Activated T-helper 1 cell treated with anti-CD3 and anti-CD28 coated beads, Interleukin-2, amount 50 U/mL, for 16 hours (primary cell): ENCODE measurements at places on chromosomes 1 and 21.
A peak's percentile ranks its signal among the peaks of the same experiment; 100 is the strongest.

GRCh38 chr1:41072051-41072450 is 50.5 kb upstream of the SLFNL1 start:
- no peak for DNase-seq

GRCh38 chr1:226063224-226063976 is 884 bp downstream of the H3-3A start:
- peak; percentile 20 for DNase-seq

- no peak for DNase-seq
Observed at GRCh38 chr1:202578001-202578504, 132.2 kb downstream of the SYT2 start.

- DNase-seq: no peak
Observed at GRCh38 chr1:95954585-95954984, 720.6 kb downstream of the RWDD3 start.

GRCh38 chr1:176450526-176450925 is 12.4 kb upstream of the PAPPA2 start:
- no peak for DNase-seq

DNA sequence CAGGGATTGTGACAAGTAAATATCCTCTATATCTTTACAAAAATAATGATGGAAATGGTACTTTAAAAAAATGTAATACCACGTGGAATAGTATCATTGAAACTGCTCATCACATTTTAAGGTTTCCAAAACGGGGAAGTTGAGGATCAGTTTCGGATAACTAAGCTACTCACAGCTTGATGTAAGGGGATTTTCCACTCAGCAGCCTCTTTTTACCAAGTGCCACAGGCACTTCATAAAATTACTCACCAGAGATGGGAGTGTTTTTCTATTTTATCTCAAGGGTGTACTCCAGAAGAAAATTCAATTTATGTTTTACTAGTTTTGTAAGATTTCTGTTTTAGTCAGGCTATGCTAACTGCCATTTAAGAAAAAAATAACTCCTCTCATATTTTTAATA is 91.7 kb downstream of the TPR start:
- no peak for DNase-seq

- DNase-seq: no peak
Observed at GRCh38 chr21:33441489-33442477, 38.0 kb downstream of the TMEM50B start.

DNA sequence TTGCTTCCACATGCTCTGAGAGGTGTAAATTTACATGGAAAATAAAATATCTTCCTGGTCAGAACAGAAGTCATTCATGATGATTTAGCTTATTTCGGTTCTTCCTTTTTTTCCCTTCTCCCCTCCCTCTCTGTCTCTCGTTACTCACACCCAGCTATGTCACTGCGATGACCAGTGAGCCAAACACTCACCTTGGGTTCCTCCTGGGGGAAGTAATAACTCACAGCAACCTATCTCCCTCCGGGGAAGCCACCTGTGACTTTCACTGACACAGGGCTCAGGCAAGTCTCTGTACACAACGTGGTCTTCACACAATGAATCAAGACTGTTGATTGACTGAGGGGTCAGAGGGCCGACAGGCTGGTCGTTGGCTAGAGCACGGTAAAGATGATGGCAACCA is 135.3 kb upstream of the VANGL1 start:
- no peak for DNase-seq

DNA sequence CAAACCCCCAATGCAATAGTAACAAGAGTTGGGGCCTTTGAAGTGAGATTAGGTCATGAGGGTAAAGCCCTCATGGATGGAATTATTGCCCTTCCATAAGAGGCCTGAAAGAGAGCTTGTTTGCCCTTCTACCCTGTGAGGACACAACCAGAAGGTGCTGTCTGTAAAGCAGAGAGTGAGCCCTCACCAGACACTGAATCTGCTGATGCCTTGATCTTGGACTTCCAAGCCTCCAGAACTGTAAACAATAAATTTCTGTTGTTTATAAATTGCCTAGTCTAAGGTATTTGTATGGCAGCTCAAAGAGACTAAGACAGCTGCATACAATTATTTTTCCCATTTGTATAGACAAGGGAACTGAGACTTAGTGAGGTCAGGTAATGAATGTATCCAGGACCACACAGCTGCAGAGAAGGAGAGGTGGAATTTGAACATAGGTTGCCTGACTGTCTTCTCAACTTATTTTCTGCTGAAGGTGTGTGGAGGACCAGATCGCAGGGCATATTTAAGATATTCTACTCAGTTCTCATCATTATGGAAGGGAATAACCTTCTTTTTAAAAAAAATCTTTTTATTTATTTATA is 18.7 kb downstream of the IL23R start:
- DNase-seq: no peak

DNA sequence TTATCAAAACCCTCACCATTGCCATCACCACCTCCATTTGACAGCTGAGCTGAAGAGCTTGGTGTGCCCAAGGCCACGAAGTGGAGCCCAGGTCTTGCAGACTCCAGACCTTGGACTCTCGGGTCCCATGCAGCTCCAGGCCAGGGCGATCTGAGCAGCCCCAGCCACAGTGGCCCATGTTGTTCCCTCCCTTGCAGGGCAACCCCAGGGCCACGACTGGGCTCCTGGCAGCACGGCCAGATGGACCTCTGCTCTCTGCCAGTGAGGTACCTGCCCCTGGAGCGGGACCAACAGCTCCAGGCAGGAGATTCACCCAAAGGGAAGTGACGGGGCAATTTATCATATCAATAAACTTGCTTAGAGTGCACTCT is 182.7 kb upstream of the VAMP3 start:
- no peak for DNase-seq

- DNase-seq: no peak
Observed at GRCh38 chr1:212039622-212040021, 4.1 kb downstream of the DTL start.

DNA sequence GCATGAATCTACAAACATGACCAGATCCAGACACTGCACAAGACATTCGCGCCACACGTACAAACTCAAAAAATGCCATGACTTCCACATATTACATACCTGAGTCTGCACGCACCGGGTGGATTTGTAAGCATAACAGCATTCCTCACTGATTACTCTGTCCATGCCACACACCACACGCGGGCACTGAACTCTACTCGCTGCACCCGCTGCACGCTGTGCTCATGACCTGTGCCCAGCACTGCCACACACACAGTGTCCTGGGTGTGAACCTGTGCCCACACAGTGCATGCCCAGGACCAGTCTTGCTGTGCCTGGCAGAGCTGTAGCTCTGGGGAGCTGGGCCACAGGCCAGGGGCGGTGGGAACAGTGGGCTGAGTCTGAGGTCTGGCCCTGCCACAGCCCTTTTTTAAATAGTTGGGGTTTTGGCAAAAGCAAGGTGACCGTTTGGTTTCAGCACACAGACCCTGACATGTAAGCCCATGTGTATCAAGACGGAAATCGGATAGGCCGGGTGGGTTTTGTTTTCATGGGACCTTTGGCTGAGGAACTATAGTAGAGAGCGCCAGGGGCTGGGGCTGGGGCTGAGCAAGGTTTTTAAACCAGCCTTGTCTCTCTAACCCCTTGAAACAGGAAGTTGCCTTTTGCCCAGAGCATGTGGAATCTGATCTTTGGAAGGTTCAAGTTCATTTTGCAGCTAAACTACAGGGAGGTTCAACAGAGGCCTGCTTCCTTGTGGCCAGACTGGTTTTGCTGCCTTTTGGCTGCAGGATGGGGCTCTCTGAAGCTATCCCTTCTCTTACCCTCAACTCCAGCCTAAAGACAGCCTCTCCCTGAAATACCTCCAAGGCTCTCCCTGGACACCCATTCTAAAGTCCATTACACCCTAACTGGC is 12.3 kb upstream of the GOLT1A start:
- no peak for DNase-seq

DNA sequence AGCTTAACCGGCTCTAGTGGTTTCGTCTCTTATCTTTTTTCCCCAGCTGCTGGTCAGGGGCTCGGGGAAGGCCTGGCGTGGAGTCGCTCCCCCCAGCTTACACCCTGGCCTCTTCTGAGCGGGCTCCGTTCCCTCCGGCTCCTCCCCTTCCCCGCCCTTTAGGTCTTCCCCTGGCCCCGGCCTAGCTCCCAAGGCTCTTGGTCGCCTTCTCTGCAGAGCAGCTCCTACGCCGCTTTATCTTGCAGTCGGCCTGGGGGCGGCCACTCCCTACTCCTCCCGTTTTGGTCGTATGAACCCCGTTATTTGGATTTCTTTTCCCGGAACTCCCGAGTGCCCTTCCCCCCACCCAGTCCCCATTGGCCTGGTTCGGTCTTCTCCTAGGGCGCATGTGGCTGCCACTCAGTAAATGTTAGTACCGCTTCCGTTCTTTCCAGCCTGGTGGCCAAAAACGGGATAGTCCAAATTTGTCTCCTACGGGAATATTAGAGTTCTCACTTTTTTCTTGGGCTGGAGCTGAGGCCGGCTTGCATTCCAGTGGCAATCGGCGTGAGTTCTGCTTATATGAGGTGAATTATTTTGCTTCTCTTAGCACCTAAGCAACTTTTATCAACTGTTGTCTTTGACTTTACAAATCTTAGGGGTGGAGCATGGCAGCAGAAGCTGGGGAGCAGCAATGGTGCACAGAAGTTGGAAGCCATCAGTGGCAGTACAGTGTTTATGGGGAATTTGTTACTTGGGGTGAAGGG is 467 bp downstream of the THRAP3 start:
- no peak for DNase-seq

- DNase-seq: no peak
Observed at GRCh38 chr1:184326278-184326677, 60.6 kb upstream of the C1orf21 start.

DNA sequence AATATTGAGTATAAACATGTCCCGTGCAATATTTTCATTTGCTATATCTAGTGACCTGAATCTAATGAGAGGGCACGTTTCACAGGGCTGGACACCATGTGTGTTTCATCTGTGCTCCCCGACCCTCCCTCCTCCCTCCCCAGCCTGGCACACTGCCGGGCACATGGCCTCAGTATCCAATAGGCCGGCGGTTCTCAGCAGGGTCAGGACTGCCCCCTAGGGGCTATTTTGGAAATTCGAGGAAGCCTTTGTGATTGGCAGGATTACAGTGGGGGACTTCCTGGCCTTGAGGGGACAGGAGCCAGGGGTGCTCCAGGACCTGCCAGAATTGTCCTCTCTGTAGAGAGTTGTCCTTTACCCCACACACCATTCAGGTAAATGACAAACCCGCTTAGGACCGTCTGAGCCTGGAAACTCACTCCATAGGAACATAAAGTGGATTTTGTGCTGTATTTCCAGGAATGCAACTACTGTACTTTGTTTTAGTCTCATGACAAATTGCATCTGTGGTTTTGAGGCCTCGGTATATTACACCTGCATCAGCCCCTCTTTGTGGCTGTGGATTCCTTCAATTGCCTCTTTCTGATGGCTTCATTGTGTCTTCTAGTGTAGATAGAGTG is 109.5 kb upstream of the SIM2 start:
- no peak for DNase-seq

- DNase-seq: no peak
Observed at GRCh38 chr21:15908187-15908586, 178.4 kb downstream of the USP25 start.

DNA sequence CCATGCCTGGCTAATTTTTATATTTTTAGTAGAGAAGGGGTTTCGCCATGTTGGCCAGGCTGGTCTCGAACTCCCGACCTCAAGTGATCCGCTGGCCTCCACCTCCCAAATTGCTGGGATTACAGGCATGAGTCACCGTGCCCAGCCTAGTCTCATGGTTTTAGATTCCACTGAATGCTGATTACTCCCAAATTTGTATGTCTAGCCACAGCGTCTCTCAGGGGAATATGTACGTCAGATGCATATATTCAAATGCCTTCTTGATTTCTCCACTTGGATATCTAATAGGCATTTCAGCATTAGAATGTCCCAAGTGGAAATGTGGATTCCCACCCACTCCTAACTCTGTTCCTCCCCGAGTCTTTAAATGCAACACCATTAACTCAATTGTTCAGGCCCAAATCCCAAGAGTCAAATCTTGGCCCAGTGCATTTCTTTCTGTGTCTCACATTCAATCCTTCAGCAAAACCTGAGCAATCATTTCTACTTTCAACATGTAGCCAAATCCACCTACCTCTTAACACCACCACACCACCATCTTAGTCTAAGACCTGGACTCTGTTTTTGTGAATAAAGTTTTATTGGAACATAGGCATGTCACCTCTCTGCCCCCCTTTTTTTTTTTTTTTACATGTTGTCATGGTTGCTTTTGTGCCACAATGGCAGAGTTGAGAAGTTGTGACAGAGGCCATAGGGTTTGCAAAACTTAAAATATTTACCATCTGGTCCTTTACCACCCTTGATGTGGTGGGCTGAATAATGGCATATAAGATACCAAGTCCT is 9.8 kb upstream of the CAMTA1 start:
- no peak for DNase-seq

GRCh38 chr1:164519426-164519825 is 39.6 kb upstream of the PBX1 start:
- DNase-seq: no peak

- DNase-seq: no peak
Observed at GRCh38 chr21:16425376-16425775, 695.6 kb downstream of the USP25 start.

DNA sequence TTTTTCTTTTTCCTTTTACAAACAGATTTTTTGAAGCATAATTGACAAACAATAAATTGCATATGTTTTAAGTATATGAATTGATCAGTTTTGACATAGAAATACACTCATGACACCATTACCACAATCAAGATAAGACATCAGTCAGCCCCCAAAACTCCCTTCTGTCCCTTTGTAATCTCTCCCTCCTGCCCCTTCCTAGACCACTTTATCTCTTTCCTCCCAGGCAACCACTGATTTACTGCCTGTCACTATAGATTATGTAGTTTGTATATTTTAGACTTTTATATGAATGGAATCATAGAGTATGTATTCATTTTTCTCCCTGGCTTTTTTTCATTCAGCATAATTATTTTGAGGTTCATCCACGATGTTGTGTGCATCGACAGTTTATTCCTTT is 6.9 kb upstream of the SYT14 start:
- DNase-seq: no peak

DNA sequence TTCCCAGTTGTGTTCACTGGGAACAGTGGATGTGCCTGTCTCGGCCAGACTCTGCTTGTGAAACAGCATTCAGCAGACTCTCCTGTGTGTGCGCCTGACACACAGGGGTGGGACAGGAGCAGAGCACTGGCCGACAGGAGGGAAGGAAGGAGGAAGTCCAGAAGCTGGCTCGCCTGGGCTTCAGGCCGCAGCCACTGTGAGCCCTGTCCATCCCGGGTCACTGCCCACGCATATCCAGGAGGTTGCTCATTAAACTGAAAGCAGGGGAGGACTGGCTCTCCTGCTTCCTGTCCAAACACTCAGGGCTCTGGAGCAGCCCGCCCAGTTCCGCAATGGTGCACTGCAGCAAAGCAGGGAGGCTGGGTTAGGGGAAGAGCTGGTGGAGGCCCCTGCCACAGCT is 218.7 kb upstream of the VAMP3 start:
- DNase-seq: no peak

DNA sequence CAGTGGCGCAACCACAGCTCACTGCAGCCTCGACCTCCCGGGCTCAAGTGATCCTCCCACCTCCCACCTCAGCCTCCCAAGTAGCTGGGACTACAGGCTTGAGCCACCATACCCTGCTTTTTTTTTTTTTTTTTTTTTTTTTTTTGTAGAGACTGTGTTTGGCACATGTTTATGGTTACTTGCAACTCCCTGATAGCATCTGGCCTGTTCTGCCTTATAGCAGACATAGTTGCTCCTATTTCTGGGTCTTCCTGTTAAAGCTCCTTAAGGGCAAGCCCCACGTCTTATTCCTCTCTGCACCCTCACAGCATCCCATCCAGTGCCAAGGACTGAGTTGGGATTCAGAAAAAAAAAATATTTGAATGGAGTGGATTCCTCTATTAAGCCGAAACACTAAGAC is 17.1 kb upstream of the CNR2 start:
- no peak for DNase-seq
